ENCODE measurements at places on chromosomes 1 and 21.
A peak's percentile ranks its signal among the peaks of the same experiment; 100 is the strongest.

DNA sequence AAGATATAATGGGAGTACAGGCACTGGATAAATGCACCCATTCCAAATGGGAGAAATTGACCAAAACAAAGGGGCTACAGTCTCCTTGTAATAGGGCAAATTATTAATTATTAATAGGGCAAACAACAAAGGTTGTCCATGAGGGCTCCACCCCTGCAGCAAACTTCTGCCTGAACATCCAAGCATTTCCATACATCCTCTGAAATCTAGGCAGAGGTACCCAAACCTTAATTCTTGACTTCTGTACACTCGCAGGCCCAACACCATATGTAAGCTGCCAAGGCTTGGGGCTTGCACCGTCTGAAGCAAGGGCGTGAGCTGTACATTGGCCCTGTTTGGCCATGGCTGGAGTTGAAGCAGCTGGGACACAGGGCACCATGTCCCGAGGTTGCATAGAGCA, 33.7 kb downstream of the TNFSF4 start:
- no peak for DNase-seq

DNA sequence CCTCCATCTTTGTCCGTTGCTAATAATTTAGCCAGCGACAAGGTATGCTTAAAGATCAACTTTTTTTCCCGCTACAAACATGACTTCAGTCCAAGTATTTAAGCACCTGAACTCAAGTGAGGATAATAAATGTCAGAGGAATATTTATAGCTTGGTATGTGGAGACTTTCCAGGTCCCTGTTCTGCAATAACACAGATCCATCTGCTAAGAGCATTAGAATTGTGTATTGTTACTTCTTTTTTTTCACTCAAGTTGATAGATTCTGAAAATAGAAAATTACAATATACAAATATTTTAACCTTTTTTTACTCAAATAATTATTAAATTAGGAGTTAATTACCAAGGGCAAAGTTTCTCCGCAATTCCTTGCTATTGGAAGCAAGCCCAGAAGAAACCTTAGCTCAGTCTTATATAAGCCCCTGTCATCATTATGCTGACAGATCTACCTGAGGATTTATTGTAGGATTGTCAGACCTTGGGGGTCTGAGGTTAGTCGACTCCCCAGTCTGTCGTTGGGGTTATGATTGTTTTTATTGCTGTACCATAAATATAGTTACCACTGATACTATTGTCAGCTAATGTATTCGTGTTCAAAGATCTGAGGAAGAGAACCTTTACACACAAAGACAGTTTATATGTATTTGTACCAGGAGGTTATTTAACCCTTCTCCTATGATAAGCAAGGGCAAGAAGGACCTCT, 337.9 kb downstream of the TBX15 start:
- DNase-seq, result no peak

DNA sequence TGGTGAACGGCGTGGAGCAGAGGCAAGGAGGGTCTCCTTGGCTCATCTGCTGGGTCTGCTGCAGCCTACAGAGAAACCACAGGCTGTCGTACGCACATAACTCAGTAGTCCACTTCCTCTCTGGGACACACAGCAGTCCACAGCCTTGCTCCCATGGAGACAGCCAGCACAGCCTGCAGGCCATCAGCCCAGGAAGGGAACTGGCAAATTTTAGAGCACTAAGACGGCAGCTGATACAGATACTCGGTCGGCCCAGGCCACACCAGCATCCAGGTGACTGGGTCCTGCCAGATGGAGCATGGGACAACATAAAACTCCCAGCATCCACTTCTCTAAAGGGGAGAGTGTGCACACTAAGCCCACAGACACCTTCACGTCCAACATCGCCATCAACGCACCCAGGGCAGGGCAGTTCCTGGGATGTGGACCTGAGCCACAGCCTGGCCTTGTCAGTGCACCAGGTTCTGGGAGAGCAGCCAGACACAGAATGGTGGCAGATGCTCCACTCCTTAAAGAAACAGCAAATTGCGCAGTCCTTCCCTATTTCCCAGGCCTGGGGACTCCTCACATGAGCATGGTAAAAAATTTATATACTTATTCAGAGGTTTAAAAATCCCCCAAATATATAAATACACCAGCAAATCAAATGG, 247.1 kb upstream of the RAB4A start:
- no peak for DNase-seq

GRCh38 chr1:9270290-9270883, 22.3 kb upstream of the SPSB1 start:
- no peak for DNase-seq

DNA sequence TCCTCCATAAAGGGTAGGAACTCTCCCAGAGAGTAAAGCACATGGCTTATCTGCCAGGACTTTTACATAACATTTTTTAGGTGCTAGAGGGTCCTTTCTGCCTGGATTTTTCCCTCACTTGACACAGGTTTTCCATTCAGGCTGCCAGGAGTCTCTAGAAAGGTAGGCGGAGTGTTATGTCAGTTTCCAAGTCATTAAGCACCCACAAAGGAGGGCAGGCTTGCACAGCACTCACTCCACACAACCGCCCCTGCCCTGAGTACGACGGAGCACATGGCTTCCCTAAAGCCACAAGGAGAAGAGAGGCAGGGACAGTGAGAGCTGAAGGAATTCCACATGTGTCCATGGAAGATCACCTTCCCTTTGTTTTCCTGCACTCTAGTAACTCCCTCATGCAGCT, 55.7 kb downstream of the CAPZB start:
- no peak for DNase-seq

DNA sequence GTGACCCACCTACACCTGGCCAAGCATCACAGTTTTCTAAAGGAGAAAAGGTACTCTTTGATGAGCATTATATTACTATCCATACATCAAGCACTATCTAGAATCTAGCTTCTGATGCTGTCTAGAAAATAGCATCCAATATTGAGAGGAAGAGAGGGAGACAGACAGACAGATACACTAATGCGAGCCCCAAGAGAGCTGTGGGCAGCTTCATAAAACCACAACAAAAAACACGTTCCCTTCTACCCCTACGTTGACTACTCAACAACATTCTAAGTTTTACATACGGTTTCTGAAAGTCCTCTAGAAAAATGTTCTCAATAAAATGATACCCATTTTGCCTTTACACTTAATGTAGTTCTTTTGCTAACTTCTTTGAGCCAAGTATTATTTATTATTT, 221.8 kb downstream of the SLC45A1 start:
- DNase-seq, result no peak

GRCh38 chr1:7778133-7778628, 5.9 kb upstream of the PER3 start:
- DNase-seq, result no peak

DNA sequence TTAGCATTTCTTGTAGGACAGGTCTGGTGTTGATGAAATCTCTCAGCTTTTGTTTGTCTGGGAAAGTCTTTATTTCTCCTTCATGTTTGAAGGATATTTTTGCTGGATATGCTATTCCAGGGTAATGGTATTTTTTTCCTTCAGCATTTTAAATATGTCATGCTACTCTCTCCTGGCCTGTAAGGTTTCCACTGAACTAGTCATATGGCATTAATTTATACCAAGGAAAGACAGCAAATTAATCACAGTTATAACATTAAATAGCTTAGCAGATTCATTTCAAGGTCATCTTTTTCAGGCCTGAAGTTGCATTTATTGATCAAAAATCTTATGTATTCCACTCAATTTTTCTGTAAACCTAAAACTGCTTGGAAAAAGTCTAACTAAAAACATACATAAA, 54.9 kb downstream of the AK5 start:
- DNase-seq, result no peak

DNA sequence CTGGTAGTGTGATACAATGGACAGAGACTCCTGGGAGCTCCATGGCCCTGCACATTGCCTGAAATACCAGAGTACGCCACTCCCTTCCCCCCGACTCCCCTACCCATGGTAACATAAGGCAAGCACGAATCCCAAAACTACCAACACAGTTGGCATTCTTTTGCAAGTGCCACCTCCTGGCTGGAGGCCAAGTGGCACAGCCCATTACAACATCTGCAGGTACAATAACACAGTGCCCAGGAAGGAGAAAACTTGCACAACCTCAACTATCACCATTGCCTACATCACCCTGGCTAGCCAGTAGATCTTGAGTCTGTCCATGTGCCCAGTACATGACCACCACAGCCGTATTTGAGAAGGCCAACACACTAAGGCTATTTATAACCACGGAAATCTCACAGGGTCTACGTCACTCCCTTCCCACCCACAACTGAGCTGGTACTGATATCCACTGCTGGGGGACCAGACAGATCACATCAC, 11.7 kb downstream of the ADAMTS1 start:
- no peak for DNase-seq

GRCh38 chr21:15065392-15066122, 757 bp upstream of the NRIP1 start:
- DNase-seq, result peak; percentile 14

- no peak for DNase-seq
Measured at GRCh38 chr1:197198911-197199310, 52.4 kb upstream of the ASPM start.

DNA sequence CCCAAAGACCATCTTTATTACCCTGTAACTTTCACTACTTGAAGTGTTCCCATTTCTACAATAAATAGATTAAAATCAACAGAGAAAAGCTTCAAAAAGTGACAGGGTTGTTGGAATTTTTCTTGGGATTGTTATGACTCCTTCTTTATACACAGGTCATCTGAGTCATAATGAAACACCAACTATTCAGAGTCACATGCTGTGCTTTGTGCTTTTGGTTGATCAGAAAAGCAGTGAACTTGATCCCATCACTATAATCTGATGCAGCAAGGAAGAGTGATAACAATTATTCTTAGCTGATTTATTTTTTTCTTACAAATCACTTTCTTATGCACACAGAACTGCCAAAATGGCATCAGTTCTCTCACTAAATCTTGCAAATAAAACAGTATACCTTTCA, 422.9 kb downstream of the PTBP2 start:
- DNase-seq, result no peak

DNA sequence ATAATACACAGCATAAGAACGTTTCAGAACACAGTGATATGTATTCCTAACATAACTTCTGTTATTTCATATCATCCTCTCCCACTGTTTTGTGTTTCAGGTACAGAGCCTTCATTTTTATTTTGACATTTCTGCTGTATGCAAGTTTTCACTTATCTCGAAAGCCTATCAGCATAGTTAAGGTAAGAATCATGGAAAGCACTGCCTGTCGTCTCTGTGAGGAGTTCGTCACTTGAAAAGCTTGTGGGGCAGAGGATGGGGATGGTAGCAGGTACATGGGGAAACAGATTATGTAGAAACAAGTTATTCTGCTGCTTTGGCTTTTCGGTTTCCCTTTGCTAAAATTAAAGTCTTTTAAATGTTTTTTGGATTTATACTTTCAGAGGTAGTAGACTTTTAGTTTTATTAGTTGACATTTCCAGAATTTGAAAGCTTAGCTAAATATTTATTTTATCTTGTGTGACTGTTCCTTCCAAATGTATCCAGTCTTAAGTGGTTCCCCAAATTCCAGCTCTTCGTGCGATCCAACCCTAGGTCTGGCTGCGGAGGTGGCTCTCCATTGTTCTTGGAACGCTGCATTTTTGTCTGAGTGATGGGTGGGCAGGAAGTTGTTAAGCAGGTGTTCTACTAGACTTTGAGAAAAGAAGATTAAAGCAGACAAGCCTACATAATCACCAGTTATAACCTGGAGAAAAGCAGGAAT, 12.2 kb downstream of the SLC37A1 start:
- DNase-seq, result no peak

DNA sequence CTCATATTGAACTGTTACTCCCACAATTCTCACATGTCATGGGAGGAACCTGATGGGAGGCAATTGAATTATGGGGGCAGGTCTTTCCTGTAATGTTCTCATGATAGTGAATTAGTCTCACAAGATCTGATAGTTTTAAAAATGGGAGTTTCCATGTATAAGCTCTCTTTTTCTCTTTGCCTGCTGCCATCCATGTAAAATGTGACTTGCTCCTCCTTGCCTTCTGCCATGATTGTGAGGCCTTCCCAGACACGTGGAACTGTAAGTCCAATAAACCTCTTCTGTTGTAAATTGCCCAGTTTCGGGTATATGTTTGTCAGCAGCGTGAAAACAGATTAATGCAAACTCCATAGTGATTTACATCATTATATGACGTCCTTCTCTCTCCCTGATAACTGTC, 759.7 kb upstream of the RGS18 start:
- DNase-seq, result no peak

DNA sequence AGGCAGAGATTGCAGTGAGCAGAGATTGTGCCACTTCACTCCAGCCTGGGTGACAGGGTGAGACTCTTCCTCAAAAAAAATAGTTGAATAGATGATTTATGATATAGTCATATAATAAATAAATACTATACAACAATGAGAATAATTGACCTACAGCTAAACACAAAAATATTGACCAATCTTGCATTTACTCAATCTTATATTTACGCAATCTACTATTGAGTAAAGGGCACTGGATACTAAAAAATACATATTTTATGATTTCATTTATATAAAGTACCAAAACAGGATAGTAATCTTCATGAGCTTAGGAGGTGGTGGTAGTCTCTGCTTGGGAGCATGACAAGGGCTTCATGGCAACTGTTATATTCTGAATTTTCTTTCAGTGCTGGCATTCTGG, 19.1 kb upstream of the GBP3 start:
- DNase-seq, result no peak

DNA sequence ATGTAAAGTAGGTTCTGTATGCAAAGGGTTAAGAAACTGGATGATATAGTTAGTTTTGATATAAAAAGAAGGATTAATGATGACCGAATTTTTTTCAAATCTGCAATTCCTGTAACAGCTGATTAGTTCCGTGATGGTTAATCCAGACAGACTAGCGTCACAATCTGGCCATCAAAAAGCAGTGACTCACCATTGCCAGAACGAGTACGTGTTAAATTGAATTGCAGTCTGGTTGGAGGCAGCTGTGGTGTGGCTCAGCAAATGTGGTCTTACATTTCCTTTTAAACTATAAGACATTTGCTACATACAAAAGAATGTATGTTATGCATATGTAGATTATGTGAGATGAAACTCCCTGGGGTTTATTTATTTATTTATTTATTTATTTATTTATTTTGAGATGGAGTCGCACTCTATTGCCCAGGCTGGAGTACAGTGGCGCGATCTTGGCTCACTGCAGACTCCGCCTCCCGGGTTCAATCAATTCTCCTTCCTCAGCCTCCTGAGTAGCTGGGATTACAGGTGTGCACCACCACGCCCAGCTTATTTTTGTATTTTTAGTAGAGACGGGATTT, 139.8 kb downstream of the RYR2 start:
- no peak for DNase-seq

GRCh38 chr1:5751163-5751540, 241.1 kb downstream of the NPHP4 start:
- no peak for DNase-seq

GRCh38 chr1:16204634-16205333, 7.7 kb downstream of the ARHGEF19 start:
- DNase-seq, result no peak

GRCh38 chr21:42312626-42313104, 2.5 kb downstream of the TFF3 start:
- no peak for DNase-seq
